ENCODE measurements at places on chromosomes 12 and 14.

GRCh38 chr14:60771117-60771516 is 36.6 kb downstream of the MNAT1 start:
- DNase-seq: no peak

DNA sequence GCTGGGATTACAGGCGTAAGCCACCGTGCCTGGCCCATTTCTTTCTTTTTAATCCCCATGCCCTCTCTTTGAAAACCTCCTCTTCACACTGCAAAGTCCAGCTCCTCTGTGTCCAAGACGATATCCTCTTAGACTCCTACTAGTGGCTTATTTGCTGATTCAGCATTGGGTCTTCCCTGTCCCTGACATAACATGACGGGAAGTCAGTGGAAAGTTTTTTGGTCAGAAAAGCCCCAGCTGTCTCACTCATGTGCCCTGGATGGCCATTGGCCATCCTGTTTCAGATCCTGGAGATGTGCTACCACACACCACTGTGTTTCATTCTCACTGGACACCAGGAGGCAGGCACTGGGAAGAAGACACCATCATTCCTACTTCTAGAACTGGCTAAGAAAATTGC is 102.6 kb upstream of the MED13L start:
- DNase-seq: no peak

DNA sequence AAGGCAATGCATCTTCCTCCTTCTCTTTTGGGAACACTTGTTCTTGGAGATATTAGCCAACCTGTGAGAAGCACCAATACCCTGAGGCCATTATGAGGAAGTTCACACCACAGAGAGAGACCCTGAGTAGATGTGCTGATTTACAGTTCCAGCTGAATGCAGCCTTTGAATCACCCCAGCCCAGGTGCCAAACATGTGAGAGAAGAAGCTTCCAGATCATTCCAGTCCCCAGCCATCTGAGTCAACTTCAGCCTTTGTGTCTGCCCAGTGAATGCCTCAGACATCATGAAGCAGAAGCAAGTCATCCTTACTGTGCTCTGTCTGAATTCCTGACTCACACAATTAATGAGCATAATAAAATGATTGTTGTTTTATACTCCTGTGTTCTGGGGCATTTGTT is 25.1 kb downstream of the C12orf42 start:
- no peak for DNase-seq

- no peak for DNase-seq
Observed at GRCh38 chr14:76834241-76834661, 8.0 kb downstream of the LRRC74A start.

GRCh38 chr12:99911967-99912366 is 72.8 kb downstream of the ANKS1B start:
- no peak for DNase-seq

- DNase-seq: no peak
Observed at GRCh38 chr12:47888153-47888819, 16.5 kb downstream of the VDR start.

DNA sequence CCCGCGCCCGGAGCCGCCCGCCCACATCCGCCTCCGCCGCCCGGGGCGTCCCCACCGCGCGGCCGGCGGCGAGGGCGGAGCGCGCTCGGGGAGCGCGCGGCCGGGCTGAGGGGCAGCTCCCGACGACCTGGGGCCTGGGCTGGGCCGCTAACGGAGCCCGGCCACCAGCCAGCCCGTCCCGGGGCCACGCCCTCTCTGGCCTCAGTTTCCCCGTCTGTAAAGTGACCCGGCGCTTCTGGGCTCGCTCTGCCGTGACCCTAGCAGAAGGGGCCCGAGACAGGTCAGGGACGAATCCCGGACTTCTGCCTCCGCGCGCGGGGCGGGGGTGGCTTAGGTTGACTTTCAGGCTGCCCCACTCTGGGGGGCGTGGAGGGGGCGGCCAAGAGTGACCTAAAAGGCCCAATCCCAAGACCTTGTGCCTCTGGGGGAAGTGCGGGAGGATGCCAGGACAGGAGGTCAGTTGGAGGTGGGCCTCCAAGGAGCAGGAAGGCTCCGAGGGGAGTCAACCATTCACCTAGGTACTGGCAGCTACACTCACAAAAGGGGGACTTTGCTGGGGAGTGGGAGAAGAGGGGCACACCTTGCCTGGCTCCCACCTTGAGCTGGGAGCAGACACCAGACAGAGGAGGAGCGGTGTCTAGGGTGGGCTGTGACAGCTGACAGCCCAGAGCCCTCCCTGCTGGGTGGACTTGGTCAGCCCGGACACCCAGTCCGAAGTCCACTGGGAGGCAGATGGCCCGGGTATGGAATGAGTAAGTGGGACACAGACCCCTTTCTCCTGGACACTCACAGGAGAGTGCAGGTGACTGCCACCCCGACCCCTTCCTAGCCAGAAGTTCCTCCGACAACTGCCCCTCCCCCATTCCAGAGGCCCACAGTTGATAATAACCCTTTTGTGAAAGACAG is 486 bp upstream of the AKT1 start:
- peak; percentile 80 for DNase-seq

DNA sequence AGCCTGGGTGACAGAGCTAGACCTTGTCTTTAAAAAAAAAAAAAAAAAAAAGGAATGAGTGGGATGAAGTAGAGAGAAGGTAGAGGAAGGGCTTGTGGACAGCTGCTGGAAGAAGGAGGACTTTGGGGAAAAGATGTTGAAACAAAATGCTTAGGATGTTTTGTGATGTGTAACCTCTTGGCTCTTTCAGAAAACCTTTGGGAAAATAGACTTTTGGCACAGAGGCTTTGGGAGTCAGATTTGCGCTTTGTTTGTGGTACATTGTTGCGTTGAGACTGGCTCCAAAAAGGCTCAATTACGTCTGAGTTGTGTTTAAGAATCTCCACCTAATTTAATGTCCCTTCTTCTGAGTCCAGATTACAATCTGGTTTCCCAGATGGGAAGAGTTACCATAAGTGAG is 32.9 kb upstream of the SPTLC2 start:
- no peak for DNase-seq

- no peak for DNase-seq
Observed at GRCh38 chr14:98203421-98203820, 1068.6 kb downstream of the BCL11B start.

- DNase-seq: no peak
Observed at GRCh38 chr14:92575061-92575747, 61.6 kb downstream of the RIN3 start.

GRCh38 chr12:68177562-68177961 is 18.0 kb upstream of the IFNG start:
- DNase-seq: no peak

GRCh38 chr14:92176476-92176875 is 54.7 kb downstream of the CPSF2 start:
- no peak for DNase-seq

DNA sequence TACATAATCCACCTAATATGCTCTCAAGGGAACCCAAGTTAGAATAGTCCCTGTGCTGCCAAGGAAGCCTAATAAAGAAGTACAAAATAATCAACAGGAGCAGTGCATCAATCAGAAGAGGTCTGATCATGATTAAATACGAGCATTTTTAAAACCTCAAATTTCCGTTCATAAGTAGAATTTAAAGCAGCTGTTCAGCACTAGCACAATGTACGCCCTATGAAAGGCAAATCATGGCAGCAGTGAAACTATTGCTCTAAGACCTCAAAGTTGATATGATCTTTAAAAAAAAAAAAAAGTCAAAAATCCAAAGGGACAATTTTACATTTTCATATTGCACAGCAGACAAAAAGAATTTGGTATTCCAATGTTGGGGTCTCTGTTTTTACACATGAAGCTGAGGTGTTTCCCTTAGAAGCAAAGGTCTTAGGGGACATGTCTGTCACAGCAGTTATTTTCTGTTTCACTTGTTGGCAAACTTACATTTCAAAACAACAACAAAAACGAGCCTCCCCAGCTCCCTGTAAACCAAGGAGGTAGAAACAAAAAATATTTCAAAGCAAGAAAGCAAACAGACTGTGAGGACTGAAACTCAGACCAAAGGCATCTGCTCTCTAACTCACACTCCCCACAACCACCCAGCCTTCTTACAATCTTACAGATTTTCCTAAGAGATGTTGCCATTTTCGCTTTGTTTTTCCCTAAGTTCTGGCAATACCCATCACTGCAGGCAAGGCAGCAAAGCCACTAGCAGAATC is 28.2 kb downstream of the SOX5 start:
- no peak for DNase-seq

Measured in liver (tissue), 10 donors.